ENCODE measurements at places on chromosomes 6 and 20. TPM values are rescaled to one million over a fixed set of nuclear protein-coding genes. Genes with fewer than 3 reads are reported as not detected.
A peak's percentile ranks its signal among the peaks of the same experiment; 100 is the strongest.

The SLC13A3 gene
- total RNA-seq: 0.25 TPM

The STMND1 gene
- total RNA-seq: 2.8 TPM

- DNase-seq: no peak
Measured at GRCh38 chr6:79127660-79128059, 49.6 kb upstream of the PHIP start.

DNA sequence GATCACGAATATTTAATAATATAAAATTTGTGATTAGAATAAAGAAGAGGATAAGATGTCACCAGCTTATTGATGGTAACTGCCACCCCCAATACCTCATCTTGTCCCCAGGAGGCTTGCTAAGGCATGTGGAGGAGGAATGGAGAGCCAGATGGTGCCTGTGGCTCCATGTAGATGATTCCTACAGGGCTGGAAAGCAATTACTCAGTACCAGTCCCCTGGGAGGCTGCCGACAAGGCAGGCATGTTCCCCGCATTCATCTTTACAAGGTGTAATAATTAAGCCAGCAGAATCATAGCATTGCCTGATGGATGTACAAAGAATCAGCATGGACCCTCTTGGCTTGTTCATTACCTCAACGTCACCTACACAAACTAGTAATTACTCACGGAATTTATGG, 155.3 kb downstream of the PLCB1 start:
- no peak for DNase-seq

The NDUFAF4 gene
- 48.2 TPM for total RNA-seq

- no peak for DNase-seq
Measured at GRCh38 chr6:163646866-163647265, 232.3 kb downstream of the QKI start.

GRCh38 chr6:5565971-5566370, 304.7 kb downstream of the FARS2 start:
- DNase-seq: no peak

GRCh38 chr6:133262804-133263203, 21.6 kb downstream of the EYA4 start:
- no peak for DNase-seq

DNA sequence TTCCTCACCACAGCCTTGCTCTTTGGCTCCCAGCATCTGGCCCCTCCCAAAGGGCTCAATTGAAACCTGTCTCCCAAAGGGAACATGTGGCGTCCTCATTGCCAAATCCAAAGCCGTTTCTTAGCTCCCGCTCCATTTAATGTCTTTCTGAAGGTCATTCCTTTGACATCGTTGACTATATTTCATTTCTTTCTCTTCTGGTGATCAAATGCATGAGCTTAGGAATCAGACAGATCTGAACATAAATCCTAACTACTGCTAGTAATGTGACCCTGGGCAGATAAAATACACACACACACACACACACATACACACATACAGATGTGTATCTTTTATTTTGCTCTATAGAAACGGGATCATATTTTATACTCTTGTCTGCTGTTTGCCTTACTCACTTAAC, 964.7 kb upstream of the FLRT3 start:
- DNase-seq: no peak

GRCh38 chr20:37238935-37239451, 22.6 kb downstream of the GHRH start:
- peak; percentile 34 for DNase-seq

The CGA gene
- total RNA-seq: not detected

DNA sequence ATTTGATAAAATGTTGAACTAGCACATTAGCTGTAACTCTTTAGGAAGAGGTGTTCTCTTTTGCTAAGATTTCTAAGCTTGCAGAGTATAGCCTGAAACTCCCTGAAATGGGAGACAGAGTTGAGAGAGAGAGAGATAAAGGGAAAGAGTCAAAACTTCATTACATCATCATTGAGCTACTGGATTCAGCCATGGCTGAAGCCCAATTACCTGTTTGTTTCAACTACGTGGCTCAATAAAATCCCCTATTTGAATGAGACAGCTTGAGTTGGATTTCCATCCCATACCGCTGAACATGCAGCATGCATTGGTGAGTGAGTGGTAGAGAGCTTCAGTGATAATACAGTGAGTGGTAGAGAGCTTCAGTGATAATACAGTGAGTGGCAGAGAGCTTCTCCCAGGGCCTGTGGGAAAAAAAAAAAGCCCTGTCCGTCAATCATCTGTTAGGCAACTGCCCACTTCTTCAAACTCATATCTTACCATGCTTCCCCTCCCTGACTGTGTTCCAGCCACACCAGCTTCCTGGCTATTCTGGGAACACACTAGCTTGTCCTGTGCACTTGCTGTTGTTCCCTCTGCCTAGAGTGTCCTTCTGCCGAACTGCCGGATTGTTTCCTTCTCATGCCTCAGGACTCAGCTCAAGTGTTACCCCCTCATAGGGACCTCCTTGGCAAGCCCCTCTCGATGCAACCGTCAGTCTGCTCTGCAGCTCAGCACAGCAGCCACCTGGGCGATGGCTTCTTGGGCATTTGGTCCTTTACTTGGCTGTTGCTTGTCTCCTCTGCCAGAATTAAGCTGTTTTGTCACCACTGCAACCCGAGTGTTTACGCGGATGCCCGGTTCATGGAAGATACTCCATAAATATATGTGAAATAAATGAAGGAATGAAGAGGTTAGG, 91.3 kb upstream of the EYA2 start:
- no peak for DNase-seq

The DNAH8 gene
- total RNA-seq: not detected

DNA sequence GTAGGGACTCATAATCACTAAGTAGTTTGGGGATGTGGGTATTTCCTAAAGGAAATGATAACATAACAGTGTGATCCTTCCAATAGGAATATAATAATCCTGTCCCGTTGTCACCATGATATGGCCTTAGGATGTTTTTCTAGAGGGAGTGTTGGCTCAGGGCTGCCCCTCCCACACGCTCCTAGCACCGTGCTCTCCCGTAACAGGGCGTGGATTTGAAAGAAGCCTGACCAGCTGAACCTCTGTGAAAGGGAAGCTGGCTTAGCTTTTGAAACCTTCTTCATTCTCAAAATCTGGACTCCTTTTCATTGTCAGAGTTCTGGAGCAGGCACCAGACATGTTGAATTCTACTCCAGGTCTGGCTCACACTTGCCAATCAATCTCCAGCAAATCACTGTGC, 103.4 kb upstream of the SASH1 start:
- no peak for DNase-seq

GRCh38 chr20:62621251-62622110, 20.8 kb upstream of the SLCO4A1 start:
- no peak for DNase-seq

DNA sequence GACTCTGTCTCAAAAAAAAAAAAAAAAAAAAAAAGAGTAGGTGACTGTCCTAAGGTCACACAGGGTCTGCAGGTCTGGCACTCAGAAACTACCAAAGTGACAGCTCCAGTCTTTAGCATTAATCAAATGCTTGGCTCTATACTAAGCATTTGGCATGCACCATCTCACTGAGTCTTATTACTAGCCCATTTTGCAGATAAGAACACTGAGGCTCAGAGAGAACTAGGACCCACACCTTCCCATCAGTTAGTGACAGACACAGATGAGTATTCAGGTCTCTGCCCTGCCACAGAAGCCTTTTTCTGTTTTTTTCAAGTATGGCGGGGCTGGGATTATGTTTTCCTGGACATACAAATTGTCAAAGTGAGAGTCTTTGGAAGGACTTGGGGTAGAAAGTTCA, 23.1 kb upstream of the VSTM2L start:
- DNase-seq: no peak

The HSPA1B gene
- total RNA-seq: 543 TPM

The MYCT1 gene
- total RNA-seq: 4.8 TPM

GRCh38 chr20:52105442-52106422, 85.8 kb downstream of the ZFP64 start:
- no peak for DNase-seq

The KHDC1 gene
- total RNA-seq: 0.69 TPM

DNA sequence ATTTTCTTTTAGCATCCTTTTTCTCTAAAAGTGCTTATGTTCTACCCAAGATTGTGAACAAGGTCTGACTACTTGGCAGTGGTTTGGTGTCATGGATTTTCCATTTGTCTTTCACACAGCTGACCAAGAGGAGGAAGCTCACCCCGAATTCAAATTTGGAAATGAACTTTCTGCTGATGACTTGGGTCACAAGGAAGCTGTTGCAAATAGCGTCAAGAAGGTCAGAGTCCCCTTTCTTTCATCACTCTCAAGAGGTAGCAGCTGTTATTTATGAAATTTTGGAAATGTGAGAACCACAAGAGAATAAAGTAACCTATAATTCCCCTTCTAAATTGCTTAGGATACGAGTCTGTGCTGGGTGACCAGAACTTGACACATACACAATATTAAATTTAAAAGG, 113.0 kb upstream of the LAMP5 start:
- DNase-seq: no peak

DNA sequence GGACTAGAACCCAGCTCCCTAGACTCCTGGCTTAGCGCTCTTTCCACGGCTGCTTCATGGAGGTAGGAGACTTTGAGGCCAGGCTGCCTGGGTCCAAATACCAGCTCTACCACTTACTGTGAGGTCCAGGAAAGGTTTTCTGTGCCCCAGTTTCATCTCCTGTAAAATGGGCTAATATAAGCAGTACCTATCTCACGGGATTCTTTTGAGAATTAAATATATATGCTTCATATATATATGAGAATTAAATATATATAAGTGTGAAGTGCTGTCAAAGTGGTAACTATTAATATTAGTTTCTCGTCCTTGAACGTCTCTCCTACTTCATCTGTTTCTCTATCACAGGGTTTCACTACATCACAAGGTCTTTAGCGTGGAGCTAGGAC, 10.2 kb upstream of the LY6G5C start:
- no peak for DNase-seq

GRCh38 chr6:107819964-107820337, 4.2 kb downstream of the SCML4 start:
- DNase-seq: no peak

DNA sequence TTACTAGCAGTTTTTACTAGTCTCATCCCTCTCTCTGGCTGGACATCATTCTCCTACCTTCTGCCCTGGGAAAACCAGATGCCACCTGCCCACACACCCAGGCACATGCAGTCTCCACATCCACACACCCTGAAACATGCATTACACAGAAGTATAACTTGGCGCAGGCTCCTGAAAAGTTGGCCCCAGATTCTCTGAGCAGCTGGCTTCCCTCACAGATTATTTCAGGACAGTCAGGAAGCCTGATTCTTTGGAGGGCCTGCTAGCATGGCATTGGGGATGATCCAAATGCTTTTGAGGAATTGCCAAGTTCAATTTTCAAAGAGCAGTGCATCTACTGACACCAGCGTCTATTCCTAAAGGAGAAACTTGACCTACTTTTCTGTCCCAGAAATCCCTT, 27.8 kb upstream of the KIF16B start:
- DNase-seq: peak; percentile 7

DNA sequence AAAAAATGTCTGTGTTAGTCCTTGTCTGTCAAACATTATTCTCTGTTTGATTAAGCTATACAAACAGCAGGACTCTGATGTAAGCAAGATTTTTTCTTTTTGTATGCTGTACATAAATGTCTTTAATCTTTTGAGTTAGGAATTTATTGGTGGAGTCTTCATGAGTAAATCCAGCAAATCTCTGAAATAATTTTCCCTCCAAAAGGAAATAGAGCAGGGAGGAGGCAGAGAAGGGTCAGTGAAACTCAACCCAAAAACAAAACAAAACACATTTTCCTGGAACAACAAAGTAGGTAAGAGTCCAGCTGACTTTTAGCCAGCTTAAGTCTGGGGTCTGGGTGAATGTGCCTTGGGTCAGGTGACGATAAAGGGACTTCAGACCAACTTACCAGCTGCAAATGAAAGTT, 113.7 kb downstream of the FOXA2 start:
- DNase-seq: no peak

DNA sequence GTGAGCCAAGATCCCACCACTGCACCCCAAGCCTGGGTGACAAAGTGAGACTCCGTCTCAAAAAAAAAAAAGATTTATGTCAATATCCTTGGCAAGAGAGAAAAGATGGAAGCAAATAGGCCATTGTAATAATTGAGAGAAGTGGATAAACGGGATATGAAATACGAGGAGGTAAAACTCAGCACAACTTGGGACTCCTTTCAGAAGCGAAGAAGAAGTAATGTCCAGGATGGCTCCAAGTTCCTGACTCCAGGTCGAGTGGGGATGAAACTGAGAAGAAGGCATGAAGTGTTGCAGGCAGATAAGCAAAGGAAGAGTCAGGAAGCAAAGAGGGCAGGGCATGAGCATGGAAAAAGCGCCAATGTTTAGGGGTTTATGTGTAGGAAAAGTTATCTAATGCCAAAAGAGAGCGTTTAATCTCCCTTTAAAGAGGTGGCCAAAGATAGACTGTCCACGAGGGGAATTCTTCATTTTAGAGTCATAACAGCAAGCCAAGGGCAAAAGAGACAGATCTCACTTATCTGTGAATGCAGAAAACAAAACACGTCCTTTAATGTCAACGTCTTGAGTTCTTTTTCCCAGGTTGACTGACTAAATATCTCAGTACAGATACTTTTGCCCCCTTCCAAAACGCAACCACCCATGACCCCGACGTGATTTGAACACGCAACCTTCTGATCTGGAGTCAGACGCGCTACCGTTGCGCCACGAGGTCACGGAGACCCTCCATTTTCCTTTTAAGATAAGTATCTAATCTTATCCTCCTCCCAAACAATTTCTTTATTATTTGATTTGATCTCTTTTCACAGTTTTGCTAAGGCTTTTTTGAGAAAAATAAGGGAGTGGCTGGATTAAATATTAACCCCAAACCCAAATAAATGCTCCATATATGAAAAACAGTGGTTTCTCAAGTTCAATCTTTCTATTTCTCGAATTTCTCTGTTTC, 46.3 kb upstream of the BTN3A2 start:
- no peak for DNase-seq

Data from colonic mucosa (tissue), 4 donors.